ENCODE measurements at places on chromosomes 5 and 9.

DNA sequence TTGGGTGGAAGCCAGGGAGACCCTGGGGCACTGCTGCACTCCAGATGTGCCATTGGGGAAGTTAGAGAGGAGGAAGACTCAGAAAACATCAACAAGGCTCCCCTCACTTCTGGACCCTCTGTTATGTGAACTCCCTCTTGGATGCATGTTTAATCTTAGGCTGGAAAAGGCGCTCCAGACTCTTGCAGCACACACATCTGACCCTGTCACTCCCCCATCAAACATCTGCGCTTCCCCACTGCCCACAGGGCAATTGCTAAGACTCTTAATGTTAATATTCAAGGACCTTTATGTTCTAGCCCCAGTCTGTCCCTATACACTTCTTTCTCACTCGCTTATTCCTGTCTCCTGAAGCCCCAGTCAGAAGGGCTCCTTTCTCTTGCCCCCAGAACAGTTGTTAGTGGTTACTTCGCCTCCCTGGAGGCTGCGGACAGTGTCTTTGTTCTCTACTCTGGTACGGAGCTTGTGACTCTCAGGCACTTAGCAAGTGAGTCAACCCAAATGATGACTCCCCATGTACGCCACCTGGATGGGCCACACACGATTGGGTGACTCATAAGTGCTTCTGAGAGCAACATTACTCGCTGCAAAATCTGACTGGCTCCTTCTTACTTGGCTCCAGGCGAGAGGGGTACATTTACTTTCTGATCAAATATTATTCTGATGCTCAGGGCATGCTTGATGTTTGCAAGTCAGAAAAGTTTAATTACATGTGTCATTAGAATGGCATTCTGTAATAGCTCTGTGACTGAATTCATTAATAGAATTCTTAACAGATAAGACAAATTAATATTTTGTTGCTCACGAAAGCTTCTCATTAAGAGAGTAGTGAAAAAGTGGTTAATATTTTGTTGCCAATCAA is 193.6 kb downstream of the HSPA4 start:
- no peak for DNase-seq

DNA sequence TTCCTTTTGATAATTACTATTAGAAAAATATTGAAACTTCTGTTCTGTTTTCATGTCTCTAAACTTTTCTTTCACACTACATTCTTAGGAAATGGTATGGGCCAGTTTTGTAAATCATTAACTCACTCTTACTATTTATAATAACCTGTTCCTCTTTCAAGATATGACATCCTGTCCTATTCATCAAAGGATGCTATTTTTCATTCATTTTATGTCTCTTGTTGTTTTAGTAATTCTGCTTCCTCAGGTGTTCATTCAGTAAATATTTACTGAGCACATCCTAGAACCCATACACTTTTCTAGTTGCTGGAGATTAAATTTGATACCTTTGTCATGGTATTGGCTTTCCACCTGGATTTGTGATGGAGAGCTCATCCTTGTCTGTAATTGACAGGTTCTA is 58.0 kb downstream of the GDA start:
- DNase-seq = no peak

- no peak for DNase-seq
Observed at GRCh38 chr9:98538626-98539031, 170.1 kb downstream of the GABBR2 start.

DNA sequence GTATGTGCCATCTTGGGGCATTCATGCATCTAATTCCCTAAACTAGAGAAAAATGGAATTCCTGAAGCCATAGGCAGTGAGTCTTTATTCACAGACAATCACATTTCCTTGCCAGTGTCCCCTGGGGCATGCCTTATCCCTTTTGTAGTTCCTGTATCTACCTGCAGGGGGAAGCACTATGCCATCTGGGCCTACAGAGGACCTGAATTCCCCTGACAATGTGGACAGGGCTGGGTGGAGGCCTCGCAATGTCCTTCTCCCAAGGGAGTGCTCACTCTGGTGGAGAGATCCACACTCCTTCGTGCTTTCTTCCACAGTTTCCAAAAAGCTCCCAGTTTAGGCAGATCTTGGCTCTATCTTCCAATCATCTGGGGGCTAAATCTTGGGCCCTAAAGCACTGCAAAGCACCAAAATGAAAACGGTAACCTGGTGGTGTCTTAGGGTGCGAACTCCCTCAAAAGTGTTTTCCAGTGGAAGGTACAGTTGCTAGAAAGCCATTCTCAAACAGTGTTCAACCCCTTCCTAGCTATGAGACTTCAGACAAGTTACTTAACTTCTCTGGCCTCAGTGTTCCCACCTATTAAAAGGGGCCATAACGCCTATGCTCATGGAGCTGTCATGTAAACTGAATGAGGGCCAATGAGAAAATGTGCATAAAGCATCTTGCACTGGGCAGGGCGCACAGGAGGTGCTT is 17.5 kb downstream of the WHRN start:
- no peak for DNase-seq

All from right atrium auricular region (tissue), 2 donors.